Aorta (tissue), 5 donors: ENCODE measurements at places on chromosomes 3 and 15. TPM values are rescaled to one million over a fixed set of nuclear protein-coding genes. Genes with fewer than 3 reads are reported as not detected.

GRCh38 chr15:64430000-64430735, 30.2 kb upstream of the ZNF609 start:
- H3K36me3 ChIP-seq, result peaks cover 3% of the 10 kb centered on the region
- no peaks in the 10 kb centered on the region for H3K4me1 ChIP-seq
- DNase-seq, result no peak

GRCh38 chr3:147449669-147450068, 40.5 kb downstream of the ZIC1 start:
- H3K4me3 ChIP-seq, result no peak overlapping the region
- DNase-seq, result no peak
- H3K36me3 ChIP-seq, result no peaks in the 10 kb centered on the region
- no peaks in the 10 kb centered on the region for H3K4me1 ChIP-seq

DNA sequence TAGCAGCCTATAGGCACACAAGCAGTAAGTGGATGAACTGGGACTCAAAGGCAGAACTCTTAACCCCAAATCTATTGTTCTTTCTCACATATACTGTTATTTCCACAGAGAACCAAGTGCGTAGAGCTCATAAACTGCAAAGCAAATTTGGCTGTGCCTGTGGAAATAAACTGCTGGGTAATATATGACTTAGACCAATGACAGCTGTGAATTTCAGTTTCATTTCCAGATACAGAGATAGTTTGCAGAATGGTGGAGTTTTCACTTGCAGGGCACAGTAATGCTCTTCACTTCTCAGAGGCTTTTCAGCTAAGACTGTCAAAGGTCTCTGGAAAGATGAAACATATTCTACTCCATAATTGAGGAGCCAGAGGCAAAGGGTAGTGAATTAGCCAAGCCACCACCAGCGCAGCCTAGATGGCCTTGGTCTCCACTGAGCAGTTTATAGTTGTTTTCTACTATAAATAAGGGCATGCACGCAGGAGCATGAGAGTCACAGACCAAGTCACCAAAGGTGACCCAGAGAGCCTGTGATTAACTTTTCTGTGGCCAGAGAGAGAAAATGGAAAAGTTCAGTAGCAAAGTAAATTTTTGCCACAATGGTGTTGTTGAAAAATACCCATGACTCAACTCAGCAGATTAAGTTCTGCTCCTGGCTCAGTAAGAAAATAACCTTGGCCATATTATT, 180.7 kb upstream of the GRM7 start:
- H3K36me3 ChIP-seq, result no peaks in the 10 kb centered on the region
- no peaks in the 10 kb centered on the region for H3K27me3 ChIP-seq
- H3K4me1 ChIP-seq, result no peaks in the 10 kb centered on the region
- H3K27ac ChIP-seq, result no peak overlapping the region
- no peak overlapping the region for H3K4me3 ChIP-seq

DNA sequence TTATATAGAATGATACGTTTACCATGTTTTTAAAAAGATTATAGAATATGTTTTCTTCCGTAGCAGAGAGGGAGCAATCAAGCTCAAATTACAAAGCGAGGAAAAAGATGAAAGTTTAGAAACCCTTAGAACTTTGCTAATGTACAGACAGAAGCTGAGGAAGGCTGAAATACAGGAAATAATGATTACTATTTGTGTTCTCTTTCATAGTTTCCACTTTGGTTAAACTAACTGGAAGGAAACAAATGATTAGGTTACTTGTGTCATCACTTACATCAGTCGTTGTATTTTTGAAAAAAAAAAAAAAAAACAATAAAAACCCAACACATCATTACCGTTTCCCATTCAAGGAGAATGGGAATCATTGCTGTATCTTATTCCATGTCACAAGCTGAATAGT, 337.8 kb upstream of the CBLB start:
- H3K4me3 ChIP-seq, result no peak overlapping the region
- no peaks in the 10 kb centered on the region for H3K27me3 ChIP-seq
- no peaks in the 10 kb centered on the region for H3K4me1 ChIP-seq
- H3K36me3 ChIP-seq, result no peaks in the 10 kb centered on the region
- no peak overlapping the region for H3K27ac ChIP-seq

The GCSAM gene
- 0.51 TPM for total RNA-seq

The LAMB2 gene
- total RNA-seq, result 362 TPM

The SSUH2 gene
- 0.49 TPM for total RNA-seq

DNA sequence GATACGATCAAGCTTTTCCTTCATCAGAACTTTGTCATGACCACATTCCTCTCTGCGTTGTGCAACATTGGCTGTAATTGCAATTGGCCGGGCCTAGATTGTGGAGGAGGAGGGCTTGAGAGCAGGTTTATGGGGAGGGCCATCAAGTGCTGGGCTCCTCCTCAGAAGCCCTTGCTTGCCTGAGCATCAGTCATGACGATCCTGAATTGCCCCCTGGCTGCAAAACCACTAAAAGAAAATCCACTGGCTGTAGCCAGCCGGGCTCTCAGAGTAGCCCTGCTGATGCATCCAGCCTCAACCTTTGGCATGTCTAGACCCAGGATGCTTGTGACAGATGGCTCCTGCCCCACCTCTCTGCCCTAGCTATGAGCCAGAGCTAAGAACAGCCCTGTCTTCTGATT, 13.4 kb upstream of the TRH start:
- no peaks in the 10 kb centered on the region for H3K27me3 ChIP-seq
- H3K36me3 ChIP-seq, result no peaks in the 10 kb centered on the region
- no peak overlapping the region for H3K4me3 ChIP-seq
- no peaks in the 10 kb centered on the region for H3K4me1 ChIP-seq
- no peak overlapping the region for H3K27ac ChIP-seq
